ENCODE measurements at places on chromosomes 2 and 18. TPM values are rescaled to one million over a fixed set of nuclear protein-coding genes. Genes with fewer than 3 reads are reported as not detected.

DNA sequence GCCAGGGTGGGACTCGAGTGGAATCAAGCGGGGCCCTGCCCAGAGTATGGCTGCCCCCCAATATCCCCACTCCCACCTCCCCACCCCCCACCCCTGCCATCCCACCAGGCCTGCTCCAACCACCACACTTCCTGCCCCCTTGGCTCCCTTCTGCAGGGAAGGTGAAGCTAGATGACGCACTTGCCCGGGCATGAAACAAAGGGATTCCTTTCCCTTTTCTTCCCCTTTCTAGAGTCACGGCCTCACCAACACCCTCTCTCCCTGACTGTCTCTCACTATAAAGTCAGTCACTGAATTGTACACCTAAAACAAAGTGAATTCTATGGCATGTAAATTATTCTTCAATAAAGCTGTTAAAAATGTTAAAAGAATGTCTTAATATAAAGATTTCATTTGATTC, 16.0 kb downstream of the ZBTB7C start:
- no peak for DNase-seq

- no peak for DNase-seq
Measured at GRCh38 chr2:195929531-195929930, 139.1 kb downstream of the DNAH7 start.

- peak; percentile 41 for DNase-seq
Measured at GRCh38 chr2:46315103-46315890, 18.1 kb downstream of the EPAS1 start.

GRCh38 chr18:79567481-79568147, 112.0 kb upstream of the CTDP1 start:
- no peak for DNase-seq

The PIEZO2 gene
- not detected for total RNA-seq
